ENCODE measurements at places on chromosomes 16 and 17.
A peak's percentile ranks its signal among the peaks of the same experiment; 100 is the strongest.

DNA sequence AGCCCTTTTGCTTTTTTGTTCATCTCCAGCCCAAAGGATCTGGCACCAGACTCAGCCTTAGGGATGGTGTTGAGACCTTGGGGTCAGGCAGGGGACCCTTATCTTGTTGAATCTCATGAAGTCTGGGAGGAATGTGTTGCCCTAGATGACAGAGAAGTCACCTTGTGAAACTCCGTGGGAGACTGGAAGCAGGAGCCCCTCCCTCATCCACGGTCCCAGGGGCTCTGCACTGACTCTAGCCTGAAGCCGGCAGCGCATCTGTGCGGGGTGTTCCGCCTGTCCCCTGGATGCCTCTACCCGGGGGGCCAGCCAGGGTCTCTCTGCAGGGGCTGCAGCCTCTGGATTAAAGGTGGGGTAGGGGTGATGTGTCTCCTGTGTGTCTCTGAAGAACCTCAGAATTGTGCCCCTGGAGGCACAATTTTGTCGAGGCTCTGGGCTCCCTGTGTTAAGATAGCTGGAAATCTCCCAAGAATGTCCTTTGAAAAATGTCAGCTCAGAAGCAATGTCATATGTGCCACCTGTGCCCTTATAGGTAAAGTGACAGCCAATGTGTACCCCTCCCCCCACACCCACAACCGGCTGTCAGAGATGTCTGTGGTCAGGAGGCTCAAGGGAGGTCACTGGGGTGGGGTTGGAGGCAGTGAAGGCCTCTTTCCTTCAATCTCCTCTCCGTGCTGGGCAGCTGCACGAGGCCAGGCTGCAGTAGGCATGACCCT, 32.1 kb upstream of the CDC42EP4 start:
- DNase-seq, result no peak

DNA sequence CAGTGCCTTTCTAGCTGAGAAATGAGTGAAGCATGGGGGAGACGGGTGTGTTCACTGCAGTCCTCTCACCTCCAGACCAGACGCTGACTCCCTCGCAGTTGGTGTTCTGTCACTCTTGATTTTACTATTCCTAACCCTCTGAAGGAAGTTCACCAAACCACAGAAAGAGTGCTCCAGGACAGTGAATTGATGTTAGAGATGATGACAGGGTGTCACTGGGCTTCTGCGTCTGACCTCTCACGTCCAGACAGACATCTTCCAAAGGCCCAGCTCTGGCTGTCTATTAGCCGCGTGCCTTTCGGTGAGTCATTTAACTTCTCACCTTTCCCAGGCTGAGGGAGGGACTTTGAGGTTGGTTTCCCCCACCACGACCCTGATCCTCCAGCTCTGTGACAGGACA, 8.2 kb downstream of the CRAMP1 start:
- no peak for DNase-seq

DNA sequence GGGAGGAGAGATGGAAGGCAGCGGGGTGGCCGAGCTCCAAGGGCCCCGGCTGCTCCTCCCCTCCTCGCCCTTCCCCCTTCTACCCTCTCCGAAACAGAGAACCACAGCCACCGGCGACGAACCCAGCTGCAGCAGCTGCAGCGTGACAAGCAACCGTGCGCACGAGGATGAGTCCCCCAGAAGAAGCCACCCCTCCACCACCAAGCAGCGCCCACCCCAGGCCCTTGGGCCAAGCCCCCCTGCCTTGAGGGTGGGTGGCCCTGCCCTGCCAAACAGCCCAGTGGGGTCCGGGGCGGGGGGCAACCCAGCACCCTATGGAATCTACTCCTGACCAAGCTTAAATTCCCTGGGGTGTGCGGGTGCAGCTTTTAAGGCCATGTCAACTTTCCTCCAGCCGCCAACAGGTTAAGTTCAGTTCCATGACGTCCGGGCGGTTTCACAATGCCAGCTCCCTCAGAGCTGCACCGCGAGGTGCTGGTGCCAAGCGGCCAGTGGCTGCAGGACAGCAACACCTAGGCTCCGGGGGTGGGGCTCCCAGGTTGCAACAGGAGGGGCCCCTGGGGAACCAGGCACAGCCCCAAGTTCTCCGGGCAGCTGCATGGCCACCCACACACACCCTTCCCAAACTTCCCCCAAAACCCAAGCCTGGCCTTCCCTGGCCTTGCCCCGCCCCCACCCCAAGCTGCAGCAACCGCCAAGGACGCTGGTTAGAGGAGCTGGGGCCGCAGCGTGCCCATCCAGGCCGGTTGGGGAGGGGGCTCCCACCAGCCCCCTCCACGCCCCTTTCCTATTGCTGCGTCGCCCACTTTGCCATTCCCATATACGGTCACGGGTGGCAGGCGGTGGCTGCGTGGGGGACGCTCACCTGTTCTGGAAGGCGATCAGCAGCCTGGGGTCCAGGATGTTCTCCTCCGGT, 2.0 kb downstream of the CBX4 start:
- peak; percentile 91 for DNase-seq

- DNase-seq, result peak; percentile 47
Observed at GRCh38 chr17:56737421-56738161, 96.1 kb downstream of the C17orf67 start.

DNA sequence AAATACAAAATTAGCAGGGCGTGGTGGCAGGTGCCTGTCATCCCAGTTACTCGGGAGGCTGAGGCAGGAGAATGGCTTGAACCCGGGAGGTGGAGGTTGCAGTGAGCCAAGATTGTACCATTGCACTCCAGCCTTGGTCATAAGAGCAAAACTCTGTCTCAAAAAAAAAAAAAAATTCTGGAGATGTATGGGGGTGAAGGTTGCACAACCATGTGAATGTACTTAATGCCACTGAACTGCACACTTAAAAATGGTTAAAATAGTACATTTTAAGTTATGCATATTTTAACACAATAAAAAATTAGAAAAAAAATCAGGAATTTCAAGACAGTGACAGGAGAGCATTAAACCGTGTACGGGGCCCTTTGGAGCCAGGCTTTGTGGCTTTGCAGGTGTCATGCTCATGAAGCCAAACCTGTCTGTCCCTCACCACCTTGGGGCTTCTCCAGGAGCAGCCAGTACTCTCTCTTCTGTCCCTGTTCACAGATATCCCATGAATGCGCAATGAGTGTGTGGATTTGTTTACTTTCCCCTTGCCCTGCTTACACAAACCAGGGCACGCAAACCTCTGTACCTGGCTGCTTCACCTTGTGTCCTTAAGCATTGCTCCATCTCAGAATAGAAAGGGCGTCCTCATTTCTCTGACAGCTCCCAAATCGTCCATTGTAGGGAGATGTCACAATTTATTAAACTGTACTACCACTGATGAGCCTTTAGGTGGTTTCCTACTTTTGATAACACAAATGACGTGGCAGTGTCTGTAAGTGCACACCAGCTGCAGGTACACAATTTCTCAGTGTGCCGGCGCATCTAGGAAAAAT, 58.2 kb upstream of the CBX4 start:
- DNase-seq, result no peak
